NCI-H2081 treated with DMSO at 0.1 percent for 48 hours (cell line): ENCODE measurements at places on chromosomes 16 and 17.

- DNase-seq = no peak
Observed at GRCh38 chr16:50665128-50665878, 15.8 kb downstream of the SNX20 start.

- no peak for DNase-seq
Observed at GRCh38 chr17:35315283-35315682, 58.1 kb downstream of the SLFN11 start.

- no peak for DNase-seq
Observed at GRCh38 chr16:89986600-89986999, 32.7 kb downstream of the DBNDD1 start.

DNA sequence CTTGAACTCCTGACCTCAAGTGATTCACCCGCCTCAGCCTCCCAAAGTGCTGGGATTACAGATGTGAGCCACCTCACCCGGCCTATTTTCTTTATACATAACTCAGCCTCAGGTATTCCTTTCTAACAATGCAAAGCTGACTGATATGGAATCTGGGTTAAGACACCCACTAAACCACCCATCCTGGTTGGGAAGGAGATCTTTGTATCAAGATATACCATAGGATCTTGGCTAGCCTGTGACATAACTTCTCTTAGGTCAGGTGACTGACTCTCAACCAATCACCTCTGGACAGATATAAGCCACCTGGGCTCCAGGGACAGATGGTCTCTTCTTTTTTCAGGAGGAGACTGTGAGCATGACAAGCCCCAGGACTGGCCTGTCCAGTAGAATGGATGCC is 51.2 kb upstream of the NKD1 start:
- DNase-seq = no peak

DNA sequence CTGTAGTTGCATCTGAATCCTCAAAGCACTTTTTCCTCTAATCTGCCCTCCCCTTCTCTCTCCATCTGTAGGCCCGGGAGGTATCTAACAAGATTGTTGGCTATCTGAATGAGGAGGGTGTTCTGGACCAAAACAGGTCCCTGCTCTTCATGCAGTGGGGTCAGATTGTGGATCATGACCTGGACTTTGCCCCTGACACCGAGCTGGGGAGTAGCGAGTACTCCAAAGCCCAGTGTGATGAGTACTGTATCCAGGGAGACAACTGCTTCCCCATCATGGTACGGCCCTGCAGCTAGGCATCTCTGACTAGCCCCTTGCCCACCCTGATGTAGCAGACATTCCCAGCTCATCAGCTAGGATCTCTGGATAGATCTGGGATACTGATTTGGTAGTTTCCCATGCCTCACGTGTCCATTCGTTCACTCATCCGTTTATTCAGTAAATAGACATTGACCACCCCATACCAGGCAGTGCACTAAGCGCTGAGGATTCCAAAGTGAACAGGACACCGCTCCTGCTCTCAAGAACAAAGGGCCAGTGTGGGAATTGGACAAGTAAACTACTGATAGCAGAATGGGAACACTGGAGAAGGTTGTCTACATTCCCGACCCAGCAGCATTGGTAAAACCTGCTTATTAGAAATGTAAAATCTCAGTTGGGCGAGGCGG is 12.1 kb downstream of the LPO start:
- DNase-seq = no peak

DNA sequence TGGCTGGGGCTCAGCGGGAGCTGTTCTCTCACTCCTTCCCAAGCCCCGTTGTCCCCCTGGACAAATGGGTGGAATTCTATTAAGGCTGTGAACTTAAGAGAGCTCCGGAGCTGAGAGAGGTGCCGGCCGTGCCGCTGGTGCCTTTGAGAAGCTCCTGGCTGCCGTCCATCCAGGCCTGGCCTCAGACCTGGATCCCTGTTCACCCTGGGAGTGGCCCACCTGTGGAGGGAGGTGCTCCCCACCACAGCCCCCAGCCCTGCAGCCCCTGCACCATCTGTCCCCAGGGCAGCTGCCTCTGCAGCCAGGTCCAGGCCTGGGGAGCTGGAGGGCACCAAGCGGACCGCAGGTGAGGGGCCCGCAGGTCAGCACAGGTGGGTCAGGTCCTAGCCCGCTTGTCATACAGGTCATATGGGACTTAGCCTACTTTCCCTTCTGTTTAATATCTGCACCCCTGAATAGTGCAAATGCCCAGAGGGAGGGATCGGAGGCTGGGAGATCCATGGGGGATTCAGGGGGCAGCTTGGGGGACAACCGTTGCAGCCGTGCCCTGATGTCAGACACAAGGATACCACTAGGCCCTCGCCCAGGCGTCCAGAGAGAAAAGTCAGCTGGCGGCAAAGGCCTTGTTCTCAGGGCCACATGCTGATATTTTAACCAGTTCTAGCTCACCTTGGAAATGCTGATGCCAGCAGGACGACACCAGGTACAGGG is 15.2 kb upstream of the METRNL start:
- no peak for DNase-seq

GRCh38 chr16:87166321-87166720 is 150.9 kb downstream of the C16orf95 start:
- DNase-seq = no peak
